Mesothelial cell of epicardium (in vitro differentiated cells): ENCODE measurements at places on chromosomes 7 and 10.
A peak's percentile ranks its signal among the peaks of the same experiment; 100 is the strongest.

- no peak overlapping the region for H3K27ac ChIP-seq
- peaks cover 4% of the 10 kb centered on the region for H3K27me3 ChIP-seq
- H3K4me3 ChIP-seq = no peak overlapping the region
- DNase-seq = no peak
- H3K36me3 ChIP-seq = no peaks in the 10 kb centered on the region
These were observed 44.4 kb upstream of the USP6NL start for GRCh38 chr10:11655836-11656235.

GRCh38 chr7:132683896-132684690 lies 107.8 kb upstream of the PLXNA4 start:
- H3K36me3 ChIP-seq = no peaks in the 10 kb centered on the region
- no peaks in the 10 kb centered on the region for H3K4me1 ChIP-seq
- no peak for DNase-seq
- peaks cover 33% of the 10 kb centered on the region for H3K27me3 ChIP-seq
- no peak overlapping the region for H3K27ac ChIP-seq

DNA sequence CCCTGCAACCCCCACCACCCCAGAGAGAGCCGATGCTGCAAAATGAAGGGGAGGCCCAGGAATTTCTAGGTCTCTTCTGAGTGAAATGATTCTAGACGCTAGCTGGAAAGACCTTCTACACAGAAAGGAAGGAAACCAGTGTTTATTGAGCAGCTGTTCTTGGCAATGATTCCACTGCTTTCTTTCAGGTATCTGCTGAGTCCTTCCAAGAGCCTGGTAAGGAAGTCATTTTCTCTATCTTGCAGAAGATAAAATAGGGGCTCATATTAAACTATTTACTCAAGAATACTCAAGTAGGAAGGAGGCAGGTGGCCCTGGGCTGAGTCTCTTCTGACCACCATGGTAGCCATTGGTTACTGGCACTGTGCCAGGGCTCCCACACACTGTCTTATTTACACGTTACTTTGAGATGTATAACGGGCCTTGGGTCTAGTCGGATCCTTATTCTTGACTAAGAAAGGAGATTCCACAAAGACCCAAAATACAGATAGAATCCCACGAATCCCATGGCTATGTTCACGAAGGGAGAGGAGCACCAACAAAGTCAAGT lies 112.1 kb downstream of the GALNT11 start:
- H3K4me1 ChIP-seq = peaks cover 9% of the 10 kb centered on the region
- no peak for DNase-seq
- H3K27ac ChIP-seq = no peak overlapping the region

GRCh38 chr7:36473454-36474282 lies 84.0 kb downstream of the ANLN start:
- no peak overlapping the region for H3K27ac ChIP-seq
- H3K4me3 ChIP-seq = no peak overlapping the region
- no peaks in the 10 kb centered on the region for H3K27me3 ChIP-seq
- H3K4me1 ChIP-seq = peaks cover 3% of the 10 kb centered on the region
- DNase-seq = no peak
- H3K36me3 ChIP-seq = no peaks in the 10 kb centered on the region

DNA sequence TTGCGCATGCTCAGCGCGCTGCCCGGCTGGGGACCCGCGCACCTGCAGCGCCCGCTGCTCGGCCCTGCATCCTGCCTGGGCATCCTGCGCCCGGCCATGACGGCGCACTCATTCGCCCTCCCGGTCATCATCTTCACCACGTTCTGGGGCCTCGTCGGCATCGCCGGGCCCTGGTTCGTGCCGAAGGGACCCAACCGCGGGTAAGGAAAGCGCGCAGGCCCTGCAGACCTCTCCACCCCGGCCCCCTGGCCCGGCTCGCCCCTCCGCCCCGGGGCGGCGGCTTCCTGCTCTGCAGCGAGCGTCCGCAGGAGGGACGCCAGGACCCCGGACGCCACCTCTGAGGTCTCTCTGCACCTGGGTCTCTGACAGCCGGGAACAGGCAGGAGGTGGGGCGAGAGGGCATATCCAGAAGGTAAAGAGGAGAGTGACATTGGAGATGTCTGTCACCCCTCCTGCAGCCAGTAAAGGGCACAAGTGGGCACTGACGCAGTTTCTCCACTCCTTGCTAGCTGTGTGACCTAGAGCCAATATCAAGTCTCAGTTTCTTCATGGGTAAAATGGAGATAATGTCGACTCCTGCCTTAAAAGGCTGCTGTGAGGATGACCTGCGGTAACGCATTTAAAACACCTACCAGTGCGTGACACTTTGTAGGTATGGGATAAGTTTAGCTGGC lies 338 bp downstream of the ATP6V0E2 start:
- DNase-seq = no peak
- H3K36me3 ChIP-seq = no peaks in the 10 kb centered on the region
- H3K4me3 ChIP-seq = peak overlapping the region; percentile 76
- peaks cover 4% of the 10 kb centered on the region for H3K27me3 ChIP-seq
- peaks cover 21% of the 10 kb centered on the region for H3K4me1 ChIP-seq

- peaks cover 5% of the 10 kb centered on the region for H3K4me1 ChIP-seq
- no peak within 1 kb of the TSS for H3K27ac ChIP-seq
- H3K4me3 ChIP-seq = no peak within 1 kb of the TSS
- no peaks in the 10 kb centered on the region for H3K36me3 ChIP-seq
- peaks cover 84% of the 10 kb centered on the region for H3K27me3 ChIP-seq
These were observed at the start of gene VENTX for GRCh38 chr10:133237588-133238465. TSS of gene VENTX (plus strand) at chr10:133237855. CDS start at chr10:133237915, 60 bp downstream.

DNA sequence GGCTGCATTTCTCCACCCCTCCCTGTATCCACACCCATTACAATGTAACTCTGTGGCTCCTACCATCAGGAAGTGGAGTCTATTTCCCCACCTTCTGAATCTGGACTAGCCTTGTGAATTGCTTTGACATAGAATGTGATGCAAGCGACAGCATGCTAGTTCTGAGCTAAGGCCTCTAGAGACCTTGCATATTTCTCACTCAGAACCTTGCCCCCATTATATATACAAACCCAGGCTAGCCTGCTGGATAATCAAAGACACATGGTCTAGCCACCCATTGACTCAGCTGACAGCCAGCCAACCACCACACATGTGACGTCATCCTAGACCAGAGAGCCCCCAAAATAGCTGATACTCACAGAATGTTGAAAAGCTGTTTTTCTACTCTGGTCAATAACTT lies 77.9 kb downstream of the CCDC71L start:
- H3K27me3 ChIP-seq = no peaks in the 10 kb centered on the region
- no peaks in the 10 kb centered on the region for H3K36me3 ChIP-seq
- no peak overlapping the region for H3K27ac ChIP-seq
- peaks cover 4% of the 10 kb centered on the region for H3K4me1 ChIP-seq
- no peak overlapping the region for H3K4me3 ChIP-seq

GRCh38 chr7:75772081-75773077 lies at the start of gene CCL26:
TSS of gene CCL26 (minus strand) at chr7:75772211. CDS start at chr7:75772176, 35 bp downstream.
- H3K27me3 ChIP-seq = no peaks in the 10 kb centered on the region
- no peak for DNase-seq
- no peak within 1 kb of the TSS for H3K27ac ChIP-seq
- H3K4me3 ChIP-seq = no peak within 1 kb of the TSS
- no peaks in the 10 kb centered on the region for H3K4me1 ChIP-seq

DNA sequence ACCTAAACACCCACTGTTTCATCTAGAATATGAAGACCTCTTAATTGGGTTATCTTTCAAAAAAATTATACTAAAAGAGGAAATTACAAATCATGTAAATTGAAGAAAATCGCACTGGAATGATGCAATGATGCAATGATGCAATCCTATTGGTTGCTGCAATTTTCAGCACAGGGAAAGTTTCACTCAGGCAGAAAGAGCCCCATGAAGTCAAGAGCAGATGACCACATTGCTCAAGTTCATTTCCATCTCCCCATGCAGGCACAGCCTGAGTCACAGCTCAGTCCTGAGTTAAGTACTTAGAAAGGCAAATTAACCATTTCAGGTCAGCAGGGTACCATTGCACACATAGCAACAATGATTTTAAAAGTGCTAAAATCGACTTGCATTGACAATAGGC lies 180.3 kb upstream of the MYO3A start:
- DNase-seq = no peak
- H3K4me1 ChIP-seq = peaks cover 15% of the 10 kb centered on the region
- no peak overlapping the region for H3K27ac ChIP-seq

GRCh38 chr7:91752102-91752501 lies 128.4 kb downstream of the MTERF1 start:
- H3K4me3 ChIP-seq = no peak overlapping the region
- H3K36me3 ChIP-seq = no peaks in the 10 kb centered on the region
- no peak overlapping the region for H3K27ac ChIP-seq
- peaks cover 14% of the 10 kb centered on the region for H3K27me3 ChIP-seq
- H3K4me1 ChIP-seq = no peaks in the 10 kb centered on the region

DNA sequence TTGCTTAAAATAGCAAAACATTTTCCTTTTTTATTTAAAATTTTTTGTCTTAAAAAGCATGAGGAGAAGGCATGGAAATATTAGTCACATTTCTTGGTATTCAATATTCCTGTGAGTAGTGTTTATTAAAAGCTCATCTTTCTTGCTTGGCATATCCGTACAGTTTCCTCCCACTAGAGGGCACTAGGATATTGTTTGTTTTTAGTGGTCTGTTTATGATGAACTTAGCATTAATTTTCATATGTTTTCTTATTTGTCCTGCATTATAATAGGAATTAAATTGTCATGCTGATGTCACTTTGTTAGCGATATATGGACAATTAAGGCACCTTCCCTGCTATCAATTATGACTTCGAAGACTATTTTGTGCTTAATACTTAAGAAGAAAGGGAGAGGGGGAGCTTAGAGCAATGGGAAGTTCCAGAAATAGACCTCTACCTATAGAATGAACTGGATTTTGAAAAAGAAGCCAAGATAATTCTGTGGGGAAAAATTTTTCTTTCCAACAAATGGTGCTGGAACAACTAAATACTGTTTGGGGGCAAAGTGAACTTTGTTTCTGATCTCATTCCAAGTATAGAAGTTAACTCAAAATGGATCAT lies 91.0 kb upstream of the STRIP2 start:
- no peak overlapping the region for H3K4me3 ChIP-seq
- H3K27me3 ChIP-seq = no peaks in the 10 kb centered on the region
- H3K4me1 ChIP-seq = no peaks in the 10 kb centered on the region
- no peak for DNase-seq

GRCh38 chr7:27925573-27926201 lies 185.7 kb downstream of the TAX1BP1 start:
- no peaks in the 10 kb centered on the region for H3K27me3 ChIP-seq
- H3K36me3 ChIP-seq = no peaks in the 10 kb centered on the region
- no peak overlapping the region for H3K27ac ChIP-seq

DNA sequence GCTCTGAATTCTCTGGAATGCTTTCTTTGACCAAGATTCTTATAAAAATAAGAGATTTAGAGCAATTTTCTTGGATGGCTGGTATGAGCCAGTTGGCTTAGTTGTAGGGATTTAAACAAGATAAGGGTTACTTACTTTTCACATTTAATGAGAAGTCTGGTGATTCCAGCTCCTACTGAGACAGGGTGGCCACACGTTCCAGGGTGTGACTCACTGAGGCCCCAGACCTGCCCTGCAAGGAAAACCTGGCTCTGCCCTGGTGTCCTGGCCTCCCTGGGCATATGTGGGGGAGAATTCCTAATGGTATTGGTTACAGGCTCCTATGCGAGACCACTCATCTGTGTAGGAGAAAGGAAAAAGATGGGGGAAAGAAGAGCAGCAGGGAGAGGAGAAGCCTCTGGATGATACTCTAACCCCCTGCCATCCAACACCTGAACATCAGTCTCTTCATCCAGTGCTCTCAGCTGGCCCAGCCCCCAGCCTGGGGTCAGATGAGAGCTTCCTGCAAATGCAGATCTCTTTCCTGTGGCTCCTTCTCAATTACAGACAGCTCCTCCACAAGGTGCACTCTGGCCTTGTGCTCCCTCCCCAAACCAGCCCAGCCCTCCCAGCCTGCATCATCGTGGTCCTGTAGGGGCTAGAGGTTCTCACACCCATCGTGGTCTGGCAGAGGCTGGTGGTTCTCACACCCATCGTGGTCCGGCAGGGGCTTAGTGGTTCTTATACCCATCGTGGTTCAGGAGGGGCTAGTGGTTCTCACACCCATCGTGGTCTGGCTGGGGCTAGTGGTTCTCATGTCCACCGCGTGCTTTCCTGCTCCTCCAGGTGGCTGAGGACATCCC lies 139.9 kb downstream of the EGFR start:
- no peaks in the 10 kb centered on the region for H3K27me3 ChIP-seq
- H3K4me3 ChIP-seq = no peak overlapping the region
- H3K27ac ChIP-seq = peak overlapping the region; percentile 30
- peaks cover 11% of the 10 kb centered on the region for H3K4me1 ChIP-seq
- peaks cover 3% of the 10 kb centered on the region for H3K36me3 ChIP-seq

- DNase-seq = no peak
- no peak overlapping the region for H3K27ac ChIP-seq
- peaks cover 47% of the 10 kb centered on the region for H3K36me3 ChIP-seq
These were observed 31.0 kb downstream of the SGPL1 start for GRCh38 chr10:70846795-70847194.

GRCh38 chr7:100122568-100122967 lies 3.1 kb downstream of the CNPY4 start:
- H3K27ac ChIP-seq = no peak overlapping the region
- no peaks in the 10 kb centered on the region for H3K27me3 ChIP-seq
- H3K4me1 ChIP-seq = peaks cover 29% of the 10 kb centered on the region
- H3K36me3 ChIP-seq = peaks cover 2% of the 10 kb centered on the region

- H3K4me1 ChIP-seq = no peaks in the 10 kb centered on the region
- H3K4me3 ChIP-seq = no peak overlapping the region
- no peaks in the 10 kb centered on the region for H3K36me3 ChIP-seq
- H3K27ac ChIP-seq = no peak overlapping the region
These were observed 47.8 kb upstream of the FIGNL1 start for GRCh38 chr7:50497968-50498367.

GRCh38 chr10:112231602-112232400 lies 48.2 kb upstream of the GPAM start:
- no peak overlapping the region for H3K4me3 ChIP-seq
- H3K4me1 ChIP-seq = peaks cover 16% of the 10 kb centered on the region
- no peak for DNase-seq
- no peaks in the 10 kb centered on the region for H3K36me3 ChIP-seq
- H3K27ac ChIP-seq = peak overlapping the region; percentile 8
- peaks cover 1% of the 10 kb centered on the region for H3K27me3 ChIP-seq

DNA sequence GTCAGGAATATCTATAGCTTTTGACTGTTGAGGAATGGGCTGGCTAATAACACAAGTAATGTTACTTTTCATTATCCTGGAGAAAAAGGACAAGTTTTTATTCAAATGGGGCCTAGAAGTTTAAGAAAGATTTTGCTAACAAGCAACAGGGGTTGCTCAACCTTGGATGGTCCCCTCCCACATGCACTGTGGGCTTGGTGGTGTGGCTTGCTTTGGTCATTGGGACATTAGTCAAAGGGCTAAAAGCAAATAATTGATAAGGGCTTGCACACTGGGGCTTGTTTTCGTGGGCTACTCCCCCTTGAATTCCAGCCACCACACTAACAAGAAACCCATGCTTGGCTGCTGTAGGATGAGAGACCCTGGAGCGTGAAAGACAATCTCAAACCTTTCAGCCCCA lies 127.6 kb downstream of the JCAD start:
- H3K27me3 ChIP-seq = no peaks in the 10 kb centered on the region
- no peak for DNase-seq
- H3K4me3 ChIP-seq = no peak overlapping the region
- H3K27ac ChIP-seq = no peak overlapping the region
- H3K36me3 ChIP-seq = peaks cover 15% of the 10 kb centered on the region
- peaks cover 6% of the 10 kb centered on the region for H3K4me1 ChIP-seq

- H3K27me3 ChIP-seq = peaks cover 5% of the 10 kb centered on the region
- H3K27ac ChIP-seq = peak overlapping the region; percentile 93
- DNase-seq = peak; percentile 71
- peaks cover 60% of the 10 kb centered on the region for H3K4me1 ChIP-seq
- peak overlapping the region; percentile 84 for H3K4me3 ChIP-seq
These were observed 2.9 kb upstream of the RBM20 start for GRCh38 chr10:110641256-110641655.

GRCh38 chr7:37348982-37349381 lies 99.7 kb downstream of the ELMO1 start:
- H3K27me3 ChIP-seq = no peaks in the 10 kb centered on the region
- H3K27ac ChIP-seq = no peak overlapping the region
- no peaks in the 10 kb centered on the region for H3K36me3 ChIP-seq
- H3K4me1 ChIP-seq = peaks cover 4% of the 10 kb centered on the region
